ENCODE measurements at places on chromosomes 5 and 9. TPM values are rescaled to one million over a fixed set of nuclear protein-coding genes. Genes with fewer than 3 reads are reported as not detected.
A peak's percentile ranks its signal among the peaks of the same experiment; 100 is the strongest.

C5orf58 gene
- total RNA-seq: not detected

- DNase-seq: no peak
Observed at GRCh38 chr5:7793895-7794294, 57.0 kb downstream of the CFAP90 start.

ANKRD55 gene
- not detected for total RNA-seq

DNA sequence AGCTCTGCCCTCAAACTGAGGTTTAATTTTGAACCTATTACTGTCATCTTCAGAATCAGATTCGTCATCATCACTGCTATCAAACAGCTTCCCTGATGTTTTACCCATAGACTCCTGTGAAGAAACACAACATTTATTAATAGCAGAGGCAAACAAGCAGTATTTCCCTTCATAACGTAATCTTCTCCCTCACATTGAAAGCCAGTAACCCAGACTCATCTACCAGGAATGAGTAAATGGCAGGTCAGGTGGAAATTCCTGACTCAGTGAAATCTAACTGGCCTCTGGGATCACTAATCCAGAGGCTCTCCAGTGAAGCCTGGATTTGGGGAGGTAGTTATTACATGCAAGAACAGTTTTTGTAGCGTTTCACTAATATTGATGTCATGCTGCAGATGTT is 14.6 kb downstream of the NOL8 start:
- no peak for DNase-seq

HNRNPK gene
- total RNA-seq: 597 TPM

OLFM1 gene
- 35.5 TPM for total RNA-seq

FOXD4L5 gene
- total RNA-seq: not detected

AFAP1L1 gene
- 11.7 TPM for total RNA-seq

GRCh38 chr5:145598983-145599382 is 236.2 kb downstream of the PRELID2 start:
- no peak for DNase-seq

GRCh38 chr5:167643631-167644280 is 647.7 kb upstream of the WWC1 start:
- DNase-seq: no peak

GRCh38 chr5:1004461-1005248 is 3.9 kb upstream of the NKD2 start:
- DNase-seq: peak; percentile 59

GRCh38 chr5:178420354-178420781 is 169.8 kb downstream of the COL23A1 start:
- DNase-seq: no peak

GRCh38 chr5:55304584-55304983 is 2.9 kb downstream of the DHX29 start:
- no peak for DNase-seq

DNA sequence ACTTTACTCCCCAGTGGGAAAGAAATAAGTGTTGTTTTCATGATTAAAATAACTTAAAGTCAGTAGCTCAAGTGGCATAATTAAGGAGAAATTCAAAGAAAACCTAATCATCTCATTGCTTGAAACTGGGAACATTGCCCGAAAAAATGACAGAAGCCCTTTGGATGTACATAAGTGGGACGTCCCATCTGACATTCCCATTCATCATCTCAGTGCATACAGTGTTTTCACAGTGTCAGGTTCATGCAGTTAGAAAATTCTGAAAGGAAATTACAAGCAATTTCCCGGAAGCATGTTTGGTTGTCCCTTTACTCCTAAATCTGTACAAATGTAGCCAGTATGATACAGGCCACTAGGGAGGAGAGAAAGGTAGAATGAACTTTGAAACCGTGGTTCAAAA is 95.6 kb downstream of the ADAMTS16 start:
- DNase-seq: no peak

LECT2 gene
- not detected for total RNA-seq

- DNase-seq: no peak
Observed at GRCh38 chr5:72478684-72479083, 28.5 kb downstream of the ZNF366 start.

FOXD4L6 gene
- not detected for total RNA-seq

DNA sequence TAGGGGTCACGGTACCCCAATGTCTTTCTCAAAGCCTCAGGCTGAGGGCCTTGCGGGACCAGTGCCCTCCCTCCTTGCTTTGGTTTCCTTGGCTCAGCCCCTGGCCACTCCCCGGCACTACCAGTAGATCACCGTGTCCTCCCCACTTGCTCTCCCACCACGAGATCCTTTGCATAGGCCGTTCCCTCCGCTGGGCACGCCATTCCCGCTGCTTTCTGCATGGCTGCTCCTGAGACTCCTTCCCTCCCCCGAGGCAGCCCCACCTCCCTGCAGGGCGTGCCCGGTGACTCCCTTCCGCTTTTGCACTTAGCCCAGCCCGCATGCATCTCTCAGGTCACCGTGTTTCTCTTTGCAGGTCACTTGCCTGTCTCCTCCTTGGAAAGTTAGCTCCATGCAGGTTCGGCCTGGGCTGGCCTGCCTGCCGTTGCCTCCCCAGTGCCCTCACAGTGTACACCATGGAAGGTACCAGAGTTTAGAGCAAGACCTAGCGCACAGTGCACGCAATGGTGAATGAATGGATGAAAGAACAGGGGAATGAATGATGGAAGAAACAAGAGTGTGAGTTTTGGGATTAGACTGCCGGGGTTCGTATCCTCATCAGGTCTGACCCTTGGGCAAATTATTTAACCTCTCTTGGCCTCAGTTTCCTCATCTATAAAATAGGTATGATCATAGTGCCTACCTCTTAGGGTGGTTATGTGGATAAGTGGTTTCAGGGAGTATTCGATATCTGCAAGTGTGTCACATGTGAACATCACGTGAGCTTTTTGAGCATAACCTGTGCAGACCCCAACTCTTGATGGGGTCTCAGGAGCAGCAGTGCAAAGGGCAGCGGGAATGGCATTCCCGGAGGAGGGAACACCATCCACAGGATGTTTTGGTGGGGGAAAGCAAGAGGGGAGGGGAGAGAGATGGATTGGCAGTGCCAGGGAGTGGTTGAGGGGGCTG is 214.3 kb downstream of the C9orf50 start:
- no peak for DNase-seq

CDK9 gene
- total RNA-seq: 56.1 TPM

GRCh38 chr5:12245429-12245828 is 341.2 kb upstream of the CTNND2 start:
- no peak for DNase-seq

DNA sequence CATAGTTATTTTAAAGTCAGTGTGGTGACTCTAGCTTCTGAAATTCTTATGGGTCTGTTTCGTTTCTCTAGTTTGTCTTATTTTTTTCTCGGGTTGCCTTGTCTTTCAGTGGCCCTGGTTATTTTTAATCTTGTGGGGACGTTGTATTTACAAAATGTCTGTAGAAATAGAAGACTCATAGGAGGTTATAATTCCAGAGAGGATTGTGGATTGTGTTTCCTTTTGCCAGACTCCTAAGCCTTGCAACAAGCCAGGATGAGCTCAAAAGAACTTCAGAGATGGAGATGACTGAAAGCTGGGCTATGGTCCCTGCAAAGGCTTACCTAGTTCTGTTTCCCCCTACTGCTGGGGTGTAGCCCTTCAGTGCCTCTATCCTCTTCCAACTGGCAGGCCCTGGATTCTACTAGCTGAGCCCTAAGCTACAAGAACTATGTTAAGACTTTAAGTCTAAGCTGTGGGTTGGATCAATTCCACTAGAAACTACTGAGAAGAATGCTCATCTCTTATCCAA is 32.2 kb upstream of the LECT2 start:
- no peak for DNase-seq

- no peak for DNase-seq
Observed at GRCh38 chr5:41445937-41446563, 64.4 kb downstream of the PLCXD3 start.

PLAC8L1 gene
- 0.83 TPM for total RNA-seq

SLC12A7 gene
- 3.2 TPM for total RNA-seq

BTNL8 gene
- not detected for total RNA-seq

DNA sequence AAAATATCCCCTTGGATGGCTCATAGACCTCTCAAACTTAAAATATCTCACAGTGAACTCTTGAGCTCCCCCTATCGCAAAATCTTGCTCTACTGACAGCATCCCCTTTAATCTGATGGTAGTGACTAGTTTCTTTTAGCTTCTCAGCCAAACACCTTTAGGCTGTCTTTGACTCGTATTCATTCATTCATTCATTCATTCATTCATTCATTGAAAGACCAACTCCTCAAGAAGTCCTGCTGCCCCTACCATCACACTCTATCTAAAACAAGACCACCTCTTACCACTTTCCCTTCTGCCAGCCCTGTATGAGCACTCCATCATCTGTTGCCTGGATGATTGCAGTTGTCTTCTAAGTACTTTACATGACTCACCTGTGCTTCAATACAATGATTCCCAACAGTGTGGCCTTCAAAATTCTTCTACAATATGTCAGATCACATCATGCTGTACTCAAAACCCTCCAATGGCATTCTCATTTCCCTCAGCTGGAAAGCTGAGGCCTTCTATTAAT is 46.8 kb downstream of the ITGA2 start:
- DNase-seq: peak; percentile 48

MYMK gene
- total RNA-seq: not detected

DNA sequence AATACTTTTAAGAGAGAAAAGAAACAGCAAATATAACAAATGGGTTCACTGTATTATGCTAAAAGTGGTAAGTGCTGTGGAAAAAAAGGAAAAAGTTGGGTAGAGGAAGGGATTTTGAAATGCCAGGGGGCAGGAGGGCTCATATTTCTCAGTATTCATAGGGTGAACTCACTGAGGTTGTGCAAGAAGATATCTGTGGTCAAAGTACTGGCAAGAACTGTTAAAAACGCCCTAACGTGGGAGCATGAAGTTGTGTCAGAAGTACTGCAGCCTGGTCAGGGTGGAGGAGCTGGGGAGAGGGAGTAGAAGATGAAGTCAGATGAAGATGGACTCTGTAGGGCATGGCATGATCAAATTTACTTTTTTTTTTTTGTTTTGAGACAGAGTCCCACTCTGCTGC is 31.2 kb upstream of the SLC28A3 start:
- peak; percentile 72 for DNase-seq

SLC25A46 gene
- 86.3 TPM for total RNA-seq

DNA sequence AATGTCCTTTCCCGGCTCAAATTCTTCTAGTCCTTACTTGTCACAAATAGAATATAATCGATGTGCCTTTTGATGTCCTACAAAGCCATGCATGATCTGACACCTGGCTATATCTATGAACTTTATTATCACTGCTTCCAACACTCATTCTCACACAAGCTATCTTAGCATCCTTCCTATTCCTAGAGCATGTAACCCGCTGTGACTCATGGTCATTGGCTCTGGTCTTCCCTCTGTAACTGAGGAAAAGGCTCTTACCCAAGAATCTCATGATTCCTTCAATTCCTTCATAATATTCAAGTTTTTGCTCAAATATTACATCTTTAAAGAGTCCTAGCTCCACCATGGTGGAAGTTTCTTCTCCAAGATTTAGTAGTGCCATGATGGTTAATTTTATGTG is 480.0 kb upstream of the PAPPA start:
- peak; percentile 85 for DNase-seq

ATP6V0E1 gene
- total RNA-seq: 186 TPM

PROB1 gene
- total RNA-seq: 0.17 TPM

- DNase-seq: no peak
Observed at GRCh38 chr9:114263853-114264510, 58.9 kb upstream of the ORM1 start.

- DNase-seq: peak; percentile 80
Observed at GRCh38 chr5:109690975-109691574, 1.3 kb downstream of the MAN2A1 start.

DNA sequence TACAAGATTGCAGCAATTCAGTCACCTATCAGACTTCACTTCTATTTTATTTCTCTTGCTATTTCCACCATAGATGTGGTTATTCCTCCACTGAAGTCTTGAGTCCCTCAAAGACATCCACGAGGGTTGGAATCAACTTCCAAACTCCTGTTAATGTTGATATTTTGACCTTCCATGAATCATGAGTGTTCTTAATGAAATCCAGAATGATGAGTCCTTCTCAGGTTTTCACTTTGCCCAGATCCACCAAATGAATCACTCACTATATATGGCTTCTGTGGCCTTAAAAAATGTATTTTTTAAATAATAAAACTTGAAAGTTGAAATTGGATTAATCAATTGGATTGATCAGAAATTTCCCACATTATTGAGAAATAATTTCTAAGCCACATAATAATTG is 1821.0 kb downstream of the EFNA5 start:
- no peak for DNase-seq

DNA sequence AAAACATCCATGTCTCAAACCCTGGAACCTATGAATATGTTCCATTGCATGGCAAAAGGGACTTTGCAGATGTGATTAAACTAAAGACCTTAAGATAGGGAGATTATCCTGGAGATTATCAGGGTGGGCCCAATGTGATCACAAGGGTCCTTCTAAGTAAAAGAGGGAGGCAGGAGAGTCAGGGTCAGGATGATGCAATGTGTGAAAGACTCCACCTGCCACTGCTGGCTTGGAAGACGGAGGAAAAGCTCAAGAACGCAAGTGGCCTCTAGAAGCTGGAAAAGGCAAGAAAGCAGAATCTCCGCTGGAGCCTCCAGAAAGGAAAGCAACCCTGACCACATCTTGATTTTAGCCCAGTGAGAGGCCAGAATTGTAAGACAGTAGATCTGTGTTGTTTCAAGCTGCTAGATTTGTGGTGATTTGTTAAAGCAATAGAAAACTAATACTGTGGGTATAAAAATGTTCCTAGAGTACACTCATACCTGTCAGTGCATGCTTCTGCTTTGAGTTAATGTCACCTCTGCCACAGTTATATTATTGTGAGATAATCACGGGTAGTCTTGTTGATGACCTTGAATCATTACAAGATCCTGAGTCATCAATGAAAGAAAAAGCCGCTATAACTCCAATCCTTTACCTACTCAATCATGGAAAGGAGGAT is 93.5 kb upstream of the TNPO1 start:
- DNase-seq: no peak

TMEM171 gene
- 1.5 TPM for total RNA-seq

DNA sequence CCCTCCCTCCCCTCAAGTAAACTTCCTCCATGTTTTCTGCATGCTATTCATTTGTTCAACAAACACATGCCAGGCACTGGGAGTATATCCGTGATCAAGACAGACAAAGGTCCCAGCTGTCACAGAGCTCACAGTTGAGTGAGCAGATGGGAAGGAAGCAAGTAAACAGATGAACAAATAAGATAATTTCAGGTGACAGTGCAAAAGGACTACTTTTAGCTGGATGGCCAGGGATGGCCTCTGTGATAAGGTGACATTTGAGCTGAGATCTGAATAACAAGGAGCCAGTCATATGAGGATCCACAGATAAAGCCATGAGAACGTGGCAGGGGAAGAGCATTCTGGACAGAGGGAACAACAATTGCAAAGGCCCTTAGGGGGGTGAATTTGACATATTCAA is 121.7 kb upstream of the RAD23B start:
- no peak for DNase-seq

DAB2 gene
- 10.3 TPM for total RNA-seq

DNA sequence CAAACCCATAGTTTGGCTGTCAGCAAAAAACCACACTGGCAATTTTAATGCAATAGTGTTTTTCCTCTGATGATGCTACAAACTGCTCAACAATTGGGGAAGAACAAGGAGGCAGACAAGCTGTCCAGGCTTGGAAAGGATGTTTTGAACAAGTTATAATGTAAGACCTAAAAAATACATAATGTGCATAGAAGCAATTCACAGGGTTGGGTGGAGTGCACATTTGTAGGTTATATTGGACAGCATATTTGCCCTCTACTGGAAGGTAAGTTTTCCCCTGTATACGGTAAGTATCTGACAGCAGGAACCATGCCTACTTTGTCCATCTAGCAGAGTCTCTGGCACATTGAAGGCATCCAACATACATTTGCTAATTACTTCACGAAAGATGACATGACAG is 114.3 kb upstream of the PUM3 start:
- no peak for DNase-seq
